NCI-H524 treated with DMSO at 0.1 percent for 48 hours (cell line): ENCODE measurements at places on chromosomes 7 and 10.

DNA sequence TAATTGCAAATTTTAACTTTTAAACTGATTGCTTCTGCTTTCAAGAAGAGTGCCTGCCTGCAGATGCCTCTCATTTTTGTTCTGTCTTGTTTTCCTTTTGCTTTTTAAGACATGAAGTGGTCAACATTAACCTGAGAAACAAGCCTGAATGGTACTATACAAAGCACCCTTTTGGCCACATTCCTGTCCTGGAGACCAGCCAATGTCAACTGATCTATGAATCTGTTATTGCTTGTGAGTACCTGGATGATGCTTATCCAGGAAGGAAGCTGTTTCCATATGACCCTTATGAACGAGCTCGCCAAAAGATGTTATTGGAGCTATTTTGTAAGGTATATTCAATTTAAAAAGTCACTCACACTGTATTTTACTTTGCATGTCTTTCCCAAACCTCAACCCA lies 8.8 kb downstream of the GSTO2 start:
- DNase-seq, result no peak

DNA sequence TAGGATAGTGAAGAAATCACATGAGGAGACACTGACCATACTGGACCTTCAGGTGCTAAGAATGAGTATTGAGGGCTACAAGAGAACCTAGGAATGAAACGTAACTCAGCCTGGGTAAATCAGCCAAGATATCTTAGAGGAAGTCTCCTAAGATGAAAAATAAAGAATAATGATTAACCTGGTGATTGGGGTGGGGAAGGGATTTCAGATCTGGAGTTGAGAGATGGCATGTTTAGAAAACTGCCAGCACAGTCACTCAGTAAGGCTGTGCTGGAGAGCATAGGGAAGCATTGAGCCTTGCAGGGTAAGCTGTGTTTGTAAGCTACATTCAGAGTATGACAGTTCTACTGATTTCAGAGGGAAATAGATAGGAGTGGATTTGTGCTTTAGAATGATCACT lies 1.9 kb upstream of the MALRD1 start:
- no peak for DNase-seq

DNA sequence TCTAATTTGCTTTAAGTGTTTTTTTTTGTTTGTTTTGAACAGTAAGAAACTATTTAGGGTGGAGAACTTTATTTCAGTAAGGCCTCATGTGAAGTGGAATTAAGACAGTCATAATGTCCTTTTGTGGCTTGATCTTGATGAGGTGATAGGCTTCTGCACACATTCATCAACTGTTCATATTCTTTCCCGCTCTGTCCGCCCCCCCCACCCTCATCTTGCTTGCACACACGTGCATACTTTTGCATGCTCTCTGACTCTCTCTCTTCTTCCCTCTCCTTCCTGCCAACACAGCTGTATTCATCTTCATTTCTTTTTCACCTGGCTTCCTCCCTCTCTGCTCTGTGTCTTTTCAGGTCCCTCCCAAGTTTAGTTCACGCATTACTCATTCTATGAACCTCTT lies 429.6 kb downstream of the AUTS2 start:
- no peak for DNase-seq

DNA sequence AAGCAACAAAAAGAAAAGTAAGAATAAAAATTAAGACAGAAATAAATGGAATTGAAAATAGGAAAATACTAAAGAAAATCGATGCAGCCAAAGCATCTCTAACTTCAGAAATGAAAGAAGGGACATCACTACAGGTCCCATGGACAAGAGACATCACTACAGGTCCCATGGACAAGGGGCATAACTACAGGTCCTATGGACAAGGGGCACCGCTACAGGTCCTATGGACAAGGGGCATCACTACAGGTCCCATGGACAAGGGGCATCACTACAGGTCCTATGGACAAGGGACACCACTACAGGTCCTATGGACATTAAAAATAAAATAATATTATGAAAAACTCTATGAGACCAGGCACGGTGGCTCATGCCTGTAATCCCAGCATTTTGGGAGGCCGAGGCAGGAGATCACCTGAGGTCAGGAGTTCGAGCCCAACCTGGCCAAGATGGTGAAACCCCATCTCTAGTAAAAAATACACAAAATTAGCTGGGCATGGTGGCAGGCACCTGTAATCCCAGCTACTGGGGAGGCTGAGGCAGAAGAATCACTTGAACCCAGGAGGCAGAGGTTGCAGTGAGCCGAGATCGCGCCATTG lies 101.0 kb upstream of the DNAAF5 start:
- no peak for DNase-seq

DNA sequence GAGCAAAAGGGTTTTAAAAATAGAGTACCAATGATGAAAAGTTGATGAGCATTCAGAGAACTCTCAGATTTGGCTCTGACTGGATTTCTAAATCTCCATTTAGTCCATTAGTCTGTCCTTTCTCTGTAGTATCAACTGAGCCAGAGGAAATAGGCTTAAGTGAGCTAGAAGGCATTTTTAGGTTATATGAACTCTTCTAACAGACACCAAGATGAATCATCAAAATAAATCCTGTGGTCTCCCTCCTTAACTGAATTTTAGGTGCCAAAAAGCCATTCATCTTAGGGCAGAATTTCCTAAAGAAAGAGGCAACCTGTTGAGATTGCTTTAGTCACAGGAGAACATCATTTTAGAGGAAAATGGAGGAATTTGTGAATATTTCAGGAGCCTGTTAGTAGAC lies 305.1 kb downstream of the AUTS2 start:
- DNase-seq, result no peak

DNA sequence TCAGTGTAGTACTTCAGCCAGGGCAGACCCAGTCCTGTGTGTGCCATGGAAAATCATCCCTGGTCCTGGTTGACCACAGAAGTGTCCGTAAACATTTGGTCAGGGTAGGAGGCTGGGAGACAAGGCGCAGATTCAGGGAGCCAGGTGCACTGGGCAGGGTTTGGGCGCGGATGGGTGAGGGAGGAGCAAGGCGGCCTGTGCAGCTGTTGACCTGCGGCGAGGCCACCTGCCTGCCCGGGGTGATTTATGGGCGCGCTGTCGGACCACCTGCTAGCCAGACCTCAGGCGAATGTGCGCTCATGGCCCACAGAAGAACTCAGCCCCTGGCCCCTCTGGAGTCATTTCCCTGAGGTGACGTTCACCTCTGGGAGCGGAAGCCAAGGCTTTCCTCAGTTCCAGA lies 6.6 kb downstream of the SFRP5 start:
- DNase-seq, result no peak

DNA sequence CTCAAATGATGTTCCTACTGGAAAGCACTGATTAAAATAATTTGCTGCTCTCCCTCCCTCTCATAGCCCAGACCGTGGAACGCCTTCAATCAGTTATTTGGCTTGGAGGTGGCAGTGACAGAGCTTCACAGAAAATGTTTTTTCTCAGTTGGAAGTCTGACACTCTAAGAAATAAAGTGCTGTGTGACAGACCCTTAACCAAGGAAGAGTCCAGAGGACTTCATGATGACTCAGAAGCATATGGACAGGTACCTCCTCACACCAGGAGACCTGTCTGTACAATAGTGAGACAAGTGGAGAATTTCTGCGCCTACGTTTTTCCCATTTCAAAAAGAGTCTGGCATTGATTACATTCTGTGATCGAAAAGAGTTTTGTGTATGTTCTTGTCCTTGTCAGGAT lies 295.5 kb downstream of the DOCK4 start:
- DNase-seq, result no peak

DNA sequence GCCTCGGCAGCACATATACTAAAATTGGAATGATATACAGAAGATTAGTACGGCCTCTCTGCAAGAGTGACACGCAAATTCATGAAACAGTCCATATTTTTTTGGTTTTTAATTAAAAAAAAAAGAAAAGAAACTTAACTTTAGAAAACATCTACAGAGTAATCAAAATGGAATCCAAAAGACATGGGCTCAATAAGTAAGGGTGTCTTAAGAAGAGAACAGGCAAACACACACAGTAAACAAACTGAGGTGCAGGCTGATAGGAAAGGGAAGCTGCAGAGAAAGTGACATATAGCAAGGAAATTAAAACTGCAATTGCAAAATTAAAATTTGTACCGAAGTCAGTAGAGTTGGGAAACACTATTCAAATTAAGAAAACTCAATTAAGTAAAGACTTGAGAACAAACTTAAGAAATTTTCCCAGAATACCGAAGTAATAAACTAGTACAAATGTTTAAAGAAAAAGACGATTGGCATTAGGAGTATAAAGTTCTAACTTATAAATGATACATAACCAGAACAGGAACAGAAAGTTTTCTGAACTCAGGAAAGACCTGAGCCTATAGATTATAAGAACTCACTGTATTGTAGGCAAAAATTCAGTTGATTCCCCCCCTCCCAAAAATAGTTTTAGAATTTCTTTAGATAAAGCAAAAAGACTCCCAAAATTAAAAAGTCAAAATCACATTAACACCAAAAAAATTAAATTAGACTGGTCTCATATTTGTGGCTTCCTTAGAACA lies 16.3 kb downstream of the MTPN start:
- DNase-seq, result no peak

- DNase-seq, result no peak
These were observed 36.4 kb downstream of the COPG2 start for GRCh38 chr7:130632111-130632510.
